Kidney glomerular epithelial cell (primary cell): ENCODE measurements at places on chromosomes 11 and 22.

GRCh38 chr22:40178417-40179409 is 988 bp downstream of the TNRC6B start:
- DNase-seq, result peak; percentile 76

DNA sequence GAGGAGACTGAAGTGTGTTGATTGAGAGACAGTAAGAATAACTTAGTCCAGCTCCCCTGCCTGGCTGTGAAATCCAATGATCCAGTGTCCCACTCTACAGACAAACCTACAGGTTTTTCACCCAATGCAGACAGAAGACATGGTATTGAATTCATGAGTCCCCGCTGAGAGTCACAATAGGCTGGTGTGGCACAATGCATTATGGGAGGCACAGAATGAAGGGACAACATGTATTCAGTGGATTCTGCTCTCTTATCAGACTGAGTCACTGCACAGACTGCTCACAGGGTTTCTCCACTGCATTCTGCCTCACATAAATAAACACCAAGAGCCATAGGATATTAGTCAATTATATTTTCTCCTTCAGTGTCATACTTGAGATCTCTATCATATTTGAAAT is 55.2 kb upstream of the TOP3B start:
- DNase-seq, result peak; percentile 15

GRCh38 chr11:112932593-112932992 is 28.6 kb upstream of the NCAM1 start:
- no peak for DNase-seq

DNA sequence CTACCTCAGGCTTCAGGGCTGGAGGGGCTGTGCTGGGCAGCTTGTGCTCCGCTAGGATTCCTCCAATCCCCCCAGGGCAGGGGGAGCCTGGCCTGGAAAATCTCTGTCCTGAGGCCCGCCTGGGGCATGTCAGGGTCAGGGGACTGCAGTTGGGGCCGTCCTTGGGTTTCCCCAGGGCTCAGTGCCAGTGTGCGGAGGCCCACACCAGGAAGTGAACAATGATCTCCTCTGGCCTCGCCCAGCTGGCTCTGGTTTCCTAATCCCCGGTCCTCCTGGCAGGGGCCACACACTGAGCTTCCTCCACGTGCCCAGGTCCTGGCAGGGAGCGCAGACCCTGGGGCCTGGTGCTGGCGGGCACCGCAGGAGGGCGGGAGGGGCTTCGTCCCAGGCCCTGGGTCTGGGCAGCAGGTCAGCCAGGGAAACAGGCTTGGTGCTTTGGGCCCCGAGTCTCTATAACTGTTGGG is 1.4 kb upstream of the MUC2 start:
- DNase-seq, result peak; percentile 33

- no peak for DNase-seq
These were observed 370.5 kb downstream of the CNTN5 start for GRCh38 chr11:99391245-99391644.

DNA sequence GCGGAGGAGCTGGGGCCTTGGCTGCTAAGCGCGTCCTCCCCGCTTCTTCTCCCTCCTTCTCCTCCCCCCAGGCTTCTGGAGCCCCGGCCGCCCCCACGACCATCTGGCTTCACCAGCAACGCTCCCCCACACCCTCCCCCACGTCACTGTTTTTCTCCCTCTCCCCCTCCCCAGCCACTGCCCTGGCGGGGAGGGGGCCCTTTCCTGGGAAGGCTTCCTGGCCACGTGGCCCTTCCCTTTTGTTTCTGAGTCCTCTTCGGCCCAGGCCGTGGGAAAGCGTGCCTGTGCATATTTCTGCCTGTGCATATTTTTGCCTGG is 27.7 kb downstream of the RTN4R start:
- DNase-seq, result no peak

DNA sequence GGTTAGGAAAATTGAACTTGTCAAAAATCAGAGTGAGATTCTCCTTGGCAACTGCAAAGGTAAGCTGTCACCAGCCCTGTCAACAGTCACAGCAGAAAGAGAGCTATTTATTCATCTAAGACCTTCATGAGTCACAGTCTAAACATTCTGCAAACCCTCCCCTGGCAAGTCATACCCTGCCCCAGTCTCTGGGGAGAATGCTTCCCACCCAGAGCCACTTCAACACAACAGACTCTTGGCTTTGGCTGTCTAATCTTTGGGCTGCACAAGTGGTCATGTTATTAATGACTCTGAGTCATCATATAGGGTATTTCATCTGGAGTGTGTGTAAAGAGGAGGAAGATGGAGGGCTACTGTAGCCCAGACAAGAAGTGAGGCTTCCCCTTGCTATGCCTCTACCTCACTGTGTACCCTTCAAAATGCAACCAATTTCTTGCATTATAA is 153.4 kb downstream of the CCDC34 start:
- peak; percentile 97 for DNase-seq

DNA sequence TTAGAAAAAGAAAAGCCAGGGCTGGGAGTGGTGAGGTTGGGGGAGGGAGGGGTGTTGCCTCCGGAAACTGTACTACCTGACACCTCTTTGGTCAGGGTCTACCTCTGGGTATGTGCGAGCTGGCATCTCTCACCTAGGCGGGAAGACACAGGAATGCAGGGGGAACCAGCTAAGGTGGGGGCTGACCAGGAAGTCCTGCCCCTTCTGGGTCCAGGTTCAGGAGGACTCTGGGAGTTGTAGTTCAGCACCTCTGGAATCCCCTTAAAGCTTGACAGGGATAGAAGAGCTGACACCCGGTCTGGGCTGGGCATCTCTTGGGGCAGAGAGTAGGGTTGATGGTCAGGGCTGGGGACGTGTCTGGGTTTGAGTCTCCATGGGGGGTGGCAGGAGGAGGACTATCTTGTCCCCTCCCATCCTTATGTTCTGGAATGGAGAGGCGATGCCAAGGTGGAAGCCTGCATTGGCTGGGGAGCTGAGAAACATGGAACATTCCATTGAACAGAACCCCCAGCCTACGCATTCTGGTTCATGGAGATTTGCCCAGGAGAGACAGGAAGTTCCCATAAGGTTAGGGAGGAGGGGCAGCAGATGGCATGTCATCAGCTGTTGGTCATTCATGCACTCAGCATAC is 2.1 kb upstream of the KIAA1671 start:
- DNase-seq, result peak; percentile 41

- no peak for DNase-seq
These were observed 533.6 kb upstream of the API5 start for GRCh38 chr11:42778193-42778592.

- no peak for DNase-seq
These were observed 61.5 kb downstream of the MSANTD4 start for GRCh38 chr11:105960252-105961245.

DNA sequence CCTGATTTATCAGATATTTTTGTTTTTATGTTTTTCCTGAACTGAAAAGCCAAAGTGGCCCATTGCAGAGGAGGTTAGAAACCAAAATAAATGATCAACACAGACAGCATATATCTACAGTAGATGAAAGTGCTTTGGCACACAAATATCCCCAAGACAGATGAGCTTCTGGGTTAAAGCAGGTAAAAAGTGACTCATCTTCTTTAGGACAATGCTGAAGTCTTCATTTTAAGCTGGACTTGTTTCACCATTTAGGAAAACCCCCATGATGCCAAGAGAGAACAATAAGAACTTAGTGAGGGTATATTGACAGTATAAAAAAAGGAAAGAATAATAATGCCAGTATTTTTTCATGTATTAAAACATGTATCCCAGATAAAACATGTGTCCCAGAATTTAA is 100.8 kb upstream of the OR9G4 start:
- peak; percentile 23 for DNase-seq

GRCh38 chr11:1564535-1565172 is 7.4 kb downstream of the DUSP8 start:
- peak; percentile 86 for DNase-seq

DNA sequence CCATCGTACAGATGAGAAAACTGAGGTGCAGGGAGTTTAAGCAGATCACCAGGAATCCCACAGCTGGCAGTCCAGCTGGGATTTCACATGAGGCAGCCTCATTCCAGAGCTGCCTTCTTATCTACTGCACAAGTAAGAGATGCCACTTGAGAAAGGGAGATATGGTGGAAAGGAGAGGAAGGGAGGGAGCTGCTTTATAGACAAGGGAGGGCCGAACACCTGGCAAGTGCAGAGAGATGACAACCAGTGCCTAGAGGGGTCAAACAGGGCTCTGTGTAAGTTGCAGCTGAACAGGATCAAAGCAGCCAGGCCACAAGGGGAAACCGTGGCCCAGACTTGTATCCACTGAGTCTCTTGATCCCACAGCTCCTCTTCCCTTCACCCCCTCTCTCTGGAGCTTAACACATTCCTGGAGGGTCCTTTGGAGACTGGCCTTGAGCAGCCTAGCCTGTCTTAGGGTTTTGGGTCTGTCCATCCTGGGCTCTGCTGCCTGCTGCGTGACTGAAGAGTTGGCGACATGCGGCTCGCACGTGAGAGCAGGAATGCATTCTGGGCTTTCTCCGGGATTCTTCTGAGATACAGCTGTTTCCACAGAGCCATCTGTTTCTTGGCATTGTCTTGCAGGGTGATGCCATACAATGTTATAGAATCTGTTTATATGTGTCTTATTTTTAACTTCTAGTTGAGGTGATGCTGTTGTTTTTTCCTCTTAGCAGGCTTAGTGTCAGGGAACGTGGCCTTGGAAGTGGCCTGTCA is 268.5 kb upstream of the SYN3 start:
- no peak for DNase-seq

DNA sequence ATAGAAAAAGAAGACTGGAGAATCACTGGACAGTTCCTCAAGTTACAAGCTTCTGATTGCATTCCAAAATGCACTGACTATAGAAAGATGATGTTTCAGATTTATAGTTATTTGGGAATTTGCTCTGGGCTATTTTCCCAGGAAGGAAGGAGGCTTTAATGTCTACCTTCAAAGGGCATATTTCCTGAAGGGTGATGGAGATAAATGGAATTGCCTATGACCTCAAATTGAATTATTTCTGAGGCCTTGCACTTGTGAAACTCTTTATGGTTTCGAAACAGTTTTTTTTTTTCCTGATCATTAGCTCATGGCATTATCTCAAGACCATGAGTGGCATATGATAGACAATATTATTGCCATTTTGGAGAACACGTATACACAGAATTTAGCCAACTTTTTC is 333.9 kb downstream of the METTL15 start:
- no peak for DNase-seq

DNA sequence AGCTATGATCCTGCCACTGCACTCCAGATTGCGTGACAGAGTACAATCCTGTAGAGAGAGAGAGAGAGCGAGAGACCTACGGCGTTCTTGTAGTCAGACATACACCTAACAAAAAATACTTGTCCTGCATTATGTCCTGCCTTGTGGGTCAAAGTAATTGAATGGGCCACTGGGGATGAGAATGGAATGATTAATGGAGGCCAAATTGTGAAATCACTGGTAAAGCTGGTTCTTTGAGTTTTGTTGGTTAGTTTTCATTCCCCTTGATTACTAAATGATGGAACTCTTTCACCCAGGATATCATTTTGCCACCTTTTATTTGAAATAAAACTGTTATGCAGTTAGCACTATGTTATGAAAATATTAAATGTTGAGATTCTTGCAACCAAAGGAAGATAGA is 18.7 kb downstream of the GAS2 start:
- DNase-seq, result no peak

- no peak for DNase-seq
These were observed 986.5 kb downstream of the TBC1D22A start for GRCh38 chr22:47748957-47749356.

DNA sequence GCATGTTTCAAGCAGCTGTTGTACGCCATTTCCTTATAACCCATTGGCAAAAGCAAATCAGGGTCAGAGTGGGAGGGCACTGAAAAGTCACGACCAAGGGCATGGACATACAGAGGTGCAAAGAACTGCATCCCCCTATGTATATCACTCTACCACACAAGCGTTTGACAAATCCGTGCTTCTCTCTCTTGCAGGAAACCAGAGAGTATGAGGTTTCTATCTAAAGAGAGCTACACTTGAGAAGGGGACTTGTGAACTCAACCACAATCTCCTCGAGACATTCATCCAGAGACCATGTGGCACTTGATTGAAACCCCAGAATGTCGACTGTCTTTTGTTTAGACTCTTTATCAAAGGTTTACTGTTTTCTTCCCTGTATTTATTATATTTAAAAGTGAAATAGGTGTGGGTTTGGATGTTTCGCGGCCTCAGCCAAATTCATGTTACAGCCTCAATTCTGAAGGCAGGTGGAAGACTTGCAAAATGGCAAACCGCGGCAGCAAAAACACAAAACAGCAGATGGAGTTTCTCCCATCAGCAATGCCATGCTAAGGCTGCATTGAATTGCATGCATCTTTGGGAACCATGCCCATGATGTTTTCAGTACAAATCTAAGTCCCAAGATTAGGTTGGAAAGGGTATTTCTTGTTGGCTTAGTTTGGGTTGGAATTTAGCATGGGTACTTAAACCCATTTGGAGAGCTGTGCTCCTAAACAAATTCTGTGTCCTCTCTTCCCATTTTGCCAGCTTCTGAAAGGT is 48.8 kb upstream of the ASPHD2 start:
- no peak for DNase-seq

DNA sequence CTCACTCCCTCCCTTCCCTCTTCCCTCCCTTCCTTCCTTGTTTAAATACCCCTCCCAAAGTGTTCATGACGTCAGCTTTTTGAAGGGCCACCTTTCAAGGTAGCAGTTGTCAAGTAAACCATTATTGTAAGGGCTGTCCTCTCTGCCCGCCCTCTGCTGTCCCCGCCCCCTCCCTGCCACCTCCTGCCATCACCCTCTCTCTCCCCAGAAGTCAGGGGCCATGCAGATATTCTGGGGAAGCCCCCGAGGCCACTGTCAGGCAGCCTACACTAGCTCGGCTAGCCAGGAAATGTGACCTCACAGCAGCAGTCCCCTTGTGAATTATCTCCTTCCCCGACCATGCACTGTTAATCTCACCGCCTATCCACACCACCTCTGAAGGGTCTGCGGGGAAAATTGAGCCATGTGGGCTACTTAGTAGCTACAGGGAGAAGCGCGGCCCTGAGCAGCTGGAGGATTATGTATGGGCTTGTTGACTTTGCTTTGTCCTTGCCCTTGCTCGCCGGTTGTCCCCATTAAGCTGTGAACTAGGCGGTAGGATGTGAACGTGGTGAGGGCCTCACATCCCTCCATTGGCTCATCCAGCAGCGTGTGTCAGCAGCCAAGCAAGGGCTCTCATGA is 42.1 kb upstream of the ATXN10 start:
- DNase-seq, result no peak

- DNase-seq, result no peak
These were observed 27.5 kb downstream of the ADAMTS8 start for GRCh38 chr11:130400781-130401483.

DNA sequence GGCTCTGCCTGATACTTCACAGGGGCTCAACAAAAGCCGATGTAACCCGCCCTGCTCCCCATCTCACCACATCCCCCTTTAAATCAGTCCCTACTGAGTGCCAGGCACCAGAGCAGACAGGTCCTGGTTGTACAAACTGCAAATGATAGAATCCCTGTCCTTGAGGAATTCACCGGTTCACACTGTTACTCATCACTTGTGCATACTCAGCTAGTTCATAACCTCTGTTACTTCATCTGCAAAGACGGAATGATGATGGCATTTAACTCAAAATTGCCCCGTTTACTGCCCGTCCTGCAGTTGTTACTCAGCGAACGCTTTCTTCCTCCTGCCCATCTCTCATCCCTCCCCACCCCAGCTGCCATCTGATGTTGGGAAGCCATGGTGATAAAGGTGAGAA is 384.7 kb downstream of the OPCML start:
- DNase-seq, result no peak

- no peak for DNase-seq
These were observed 175.2 kb downstream of the DBX1 start for GRCh38 chr11:19985111-19985510.
